ENCODE measurements at places on chromosomes 12 and 14.

- no peaks in the 10 kb centered on the region for H3K27me3 ChIP-seq
- no peak for DNase-seq
- no peaks in the 10 kb centered on the region for H3K4me1 ChIP-seq
- H3K4me3 ChIP-seq = no peak overlapping the region
- no peak overlapping the region for H3K27ac ChIP-seq
Measured at GRCh38 chr12:108425238-108425795, 86.2 kb upstream of the CMKLR1 start.

- H3K27me3 ChIP-seq = peaks cover 4% of the 10 kb centered on the region
- peak overlapping the region; percentile 46 for H3K4me3 ChIP-seq
- DNase-seq = peak; percentile 37
- H3K36me3 ChIP-seq = no peaks in the 10 kb centered on the region
- H3K4me1 ChIP-seq = peaks cover 7% of the 10 kb centered on the region
- H3K27ac ChIP-seq = no peak overlapping the region
Measured at GRCh38 chr14:104650057-104650980, 39.1 kb upstream of the INF2 start.

DNA sequence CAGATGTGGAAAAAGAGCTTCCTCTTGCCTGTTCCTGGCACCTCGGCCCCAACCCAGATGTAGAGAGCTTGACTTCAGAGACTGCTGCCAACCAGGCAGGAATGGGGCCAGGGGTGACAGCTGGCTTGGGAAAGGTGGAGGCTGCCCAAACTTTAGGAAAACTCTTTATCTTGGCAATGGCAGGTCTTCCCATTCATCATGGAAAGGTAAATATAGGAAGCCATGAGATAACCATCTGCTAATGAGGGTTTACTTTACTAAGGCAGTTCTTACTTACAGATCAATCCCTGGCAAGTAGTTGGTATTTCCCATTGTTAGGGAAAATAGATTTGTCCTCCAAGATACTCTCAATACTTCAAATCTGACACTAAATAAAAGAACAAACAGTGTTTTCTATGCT is 143.1 kb upstream of the NUDT4 start:
- no peaks in the 10 kb centered on the region for H3K27me3 ChIP-seq
- no peaks in the 10 kb centered on the region for H3K4me1 ChIP-seq
- H3K36me3 ChIP-seq = no peaks in the 10 kb centered on the region
- no peak overlapping the region for H3K27ac ChIP-seq

GRCh38 chr12:94263011-94263811 is 114.8 kb downstream of the PLXNC1 start:
- no peaks in the 10 kb centered on the region for H3K4me1 ChIP-seq
- H3K27me3 ChIP-seq = no peaks in the 10 kb centered on the region
- H3K4me3 ChIP-seq = no peak overlapping the region
- H3K27ac ChIP-seq = no peak overlapping the region
- no peak for DNase-seq
